Sigmoid colon (tissue), 7 donors: ENCODE measurements at places on chromosomes 11 and 22. TPM values are rescaled to one million over a fixed set of nuclear protein-coding genes. Genes with fewer than 3 reads are reported as not detected.

GRCh38 chr11:35097814-35098455 lies 41.0 kb upstream of the CD44 start:
- no peaks in the 10 kb centered on the region for H3K27me3 ChIP-seq
- H3K4me1 ChIP-seq, result peaks cover 47% of the 10 kb centered on the region
- no peak overlapping the region for H3K4me3 ChIP-seq
- no peak for DNase-seq
- peak overlapping the region; percentile 77 for H3K27ac ChIP-seq
- H3K36me3 ChIP-seq, result no peaks in the 10 kb centered on the region

Gene TECTA
- not detected for polyA plus RNA-seq

- no peak for DNase-seq
- no peak overlapping the region for H3K27ac ChIP-seq
- H3K4me1 ChIP-seq, result peaks cover 9% of the 10 kb centered on the region
- no peaks in the 10 kb centered on the region for H3K27me3 ChIP-seq
- no peaks in the 10 kb centered on the region for H3K36me3 ChIP-seq
These were observed 11.5 kb upstream of the RRAS2 start for GRCh38 chr11:14370496-14370895.

DNA sequence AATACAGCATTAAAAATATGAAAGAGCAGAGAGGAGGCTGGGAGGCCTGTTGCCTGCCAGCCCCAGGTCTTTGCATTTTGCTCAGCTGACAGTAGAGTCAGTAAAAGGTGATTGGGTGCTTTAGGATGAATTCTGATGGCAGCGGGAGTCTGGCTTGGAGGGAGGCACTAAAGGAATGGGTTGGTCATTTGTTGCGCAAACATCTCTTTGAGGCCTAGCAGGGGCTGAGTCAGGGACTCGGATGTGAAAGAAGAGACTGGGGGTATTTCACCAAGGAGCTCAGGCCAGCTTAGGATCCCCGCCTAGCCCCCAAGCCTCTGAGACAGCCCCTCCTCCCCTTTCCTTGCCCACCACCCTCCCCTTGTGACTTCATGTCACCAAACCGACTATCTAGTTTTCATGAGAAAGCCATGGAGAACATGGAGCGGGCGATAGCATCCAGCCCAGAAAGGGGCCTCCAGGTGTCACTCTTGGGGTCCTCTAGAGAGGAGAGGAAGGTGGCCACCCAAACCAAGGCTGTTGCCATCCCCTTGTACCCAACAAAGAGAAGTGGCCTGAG lies 9.7 kb downstream of the DGKZ start:
- H3K27me3 ChIP-seq, result no peaks in the 10 kb centered on the region
- no peak for DNase-seq
- H3K4me3 ChIP-seq, result no peak overlapping the region
- H3K36me3 ChIP-seq, result no peaks in the 10 kb centered on the region
- H3K27ac ChIP-seq, result no peak overlapping the region
- H3K4me1 ChIP-seq, result no peaks in the 10 kb centered on the region

Gene GGTLC3
- polyA plus RNA-seq, result not detected

DNA sequence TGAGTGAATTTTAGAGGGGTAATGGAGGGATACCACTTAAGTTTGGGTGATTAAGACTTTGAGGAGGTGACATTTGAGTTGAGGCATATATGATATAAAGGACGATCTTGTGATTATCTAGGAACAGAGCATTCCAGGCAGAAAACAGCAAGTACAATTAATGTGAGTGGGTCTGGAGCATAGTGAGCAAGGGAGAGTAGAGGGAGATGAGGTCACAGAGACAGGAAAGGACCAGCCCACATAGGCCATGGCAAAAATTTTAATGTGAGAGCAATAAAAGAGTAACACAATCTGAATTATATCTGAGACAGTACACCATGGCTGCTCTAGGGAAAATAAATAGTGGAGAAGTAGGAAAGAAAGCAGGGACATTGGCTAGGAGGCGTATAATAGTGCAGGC lies 14.5 kb upstream of the HSPA8 start:
- no peak for DNase-seq
- H3K4me1 ChIP-seq, result no peaks in the 10 kb centered on the region

- no peaks in the 10 kb centered on the region for H3K27me3 ChIP-seq
- H3K36me3 ChIP-seq, result no peaks in the 10 kb centered on the region
- no peak for DNase-seq
- H3K4me3 ChIP-seq, result no peak overlapping the region
- H3K4me1 ChIP-seq, result no peaks in the 10 kb centered on the region
- no peak overlapping the region for H3K27ac ChIP-seq
These were observed 1.7 kb upstream of the OR52E5 start for GRCh38 chr11:5891216-5891800.
